ENCODE measurements at places on chromosomes 2 and 18.

GRCh38 chr2:199907008-199907714 lies 3.9 kb upstream of the C2orf69 start:
- DNase-seq, result no peak

GRCh38 chr2:128064353-128064752 lies 26.6 kb upstream of the UGGT1 start:
- no peak for DNase-seq

- no peak for DNase-seq
These were observed 13.1 kb downstream of the ZAP70 start for GRCh38 chr2:97726261-97727064.

DNA sequence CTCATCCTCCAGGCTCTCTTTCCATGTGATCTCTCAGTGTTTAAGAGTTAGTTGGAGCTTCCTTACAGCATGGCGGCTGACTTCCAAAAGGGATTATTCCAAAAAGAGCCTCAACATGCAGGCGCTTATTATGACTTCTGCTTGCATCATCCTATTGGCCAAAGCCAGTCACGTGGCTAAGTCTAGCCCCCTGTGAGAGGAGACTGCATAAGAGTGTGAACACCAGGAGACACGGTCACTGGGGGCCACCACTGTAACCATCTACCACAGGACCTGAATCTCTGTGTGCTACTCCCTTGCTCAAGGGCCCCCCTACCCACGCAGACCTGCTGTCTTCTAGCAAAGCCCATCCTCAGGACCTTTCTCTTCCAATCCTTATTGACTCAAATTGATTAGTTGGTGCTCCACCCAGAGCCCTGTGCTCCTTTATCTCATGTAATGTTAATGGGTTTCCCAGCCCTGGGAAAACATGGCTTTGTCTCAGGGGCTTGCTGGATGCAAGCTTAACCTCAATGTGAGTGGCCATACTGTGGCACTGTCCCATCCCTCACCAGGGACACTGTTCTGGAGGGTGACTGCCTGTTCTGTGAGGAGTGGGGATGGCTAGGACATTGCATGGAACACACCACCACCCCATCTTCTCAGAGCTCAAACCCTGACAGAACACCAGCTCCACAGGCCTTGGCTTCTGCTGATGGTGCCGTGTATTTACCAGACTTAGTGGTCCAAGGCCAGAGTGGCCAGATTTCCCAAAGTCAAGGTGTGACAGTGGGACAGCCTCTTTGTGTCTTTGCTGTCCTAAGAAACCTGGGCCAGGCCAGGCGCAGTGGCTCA lies 4.2 kb downstream of the IL1RN start:
- no peak for DNase-seq

- no peak for DNase-seq
These were observed 133.3 kb downstream of the ALPK2 start for GRCh38 chr18:58495634-58496033.

- no peak for DNase-seq
These were observed 86.6 kb upstream of the FAM237A start for GRCh38 chr2:206555721-206556120.

GRCh38 chr2:160418398-160418765 lies 75.2 kb downstream of the RBMS1 start:
- DNase-seq, result no peak

- no peak for DNase-seq
These were observed 95.4 kb downstream of the TSHZ1 start for GRCh38 chr18:75305984-75306383.

- no peak for DNase-seq
These were observed 15.8 kb downstream of the CCNYL1 start for GRCh38 chr2:207727261-207727660.

Measured in activated CD4-positive, alpha-beta T cell treated with anti-CD3 and anti-CD28 coated beads, Interleukin-2, Interleukin-4, amounts not matched to agents 100 ng/mL and 50 ng/mL, durations not matched to agents 16 hours and 8 hours (primary cell).